Central memory CD4-positive, alpha-beta T cell (primary cell): ENCODE measurements at places on chromosomes 1 and 21.

DNA sequence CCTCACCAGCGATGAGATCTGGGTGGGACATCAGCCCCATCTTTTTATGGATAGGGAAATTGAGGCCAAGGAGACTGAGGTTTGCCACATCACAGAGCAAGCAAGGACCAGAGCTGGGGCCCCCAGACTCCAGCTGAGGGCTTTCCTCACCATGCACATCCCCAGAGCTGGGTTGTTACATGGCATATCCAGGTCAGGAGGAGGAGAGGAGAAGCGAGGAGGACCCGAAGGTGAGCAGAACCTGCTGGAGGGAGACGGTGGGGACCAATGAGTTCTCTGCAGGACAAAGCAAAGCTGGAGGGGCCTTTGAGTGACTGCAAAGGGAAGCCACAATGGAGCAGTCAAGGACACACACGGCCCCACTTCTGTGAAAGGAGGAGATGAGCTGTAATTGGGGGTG is 255.5 kb upstream of the CSF3R start:
- no peak for DNase-seq

GRCh38 chr1:91374086-91374485 is 30.6 kb downstream of the HFM1 start:
- DNase-seq, result no peak

- no peak for DNase-seq
Observed at GRCh38 chr21:36166705-36167104, 10.1 kb downstream of the DOP1B start.

- no peak for DNase-seq
Observed at GRCh38 chr1:198316546-198317100, 159.8 kb downstream of the NEK7 start.

- no peak for DNase-seq
Observed at GRCh38 chr1:27548858-27549719, 54.9 kb downstream of the AHDC1 start.

GRCh38 chr1:89904219-89904980 is 83.6 kb downstream of the LRRC8D start:
- no peak for DNase-seq

DNA sequence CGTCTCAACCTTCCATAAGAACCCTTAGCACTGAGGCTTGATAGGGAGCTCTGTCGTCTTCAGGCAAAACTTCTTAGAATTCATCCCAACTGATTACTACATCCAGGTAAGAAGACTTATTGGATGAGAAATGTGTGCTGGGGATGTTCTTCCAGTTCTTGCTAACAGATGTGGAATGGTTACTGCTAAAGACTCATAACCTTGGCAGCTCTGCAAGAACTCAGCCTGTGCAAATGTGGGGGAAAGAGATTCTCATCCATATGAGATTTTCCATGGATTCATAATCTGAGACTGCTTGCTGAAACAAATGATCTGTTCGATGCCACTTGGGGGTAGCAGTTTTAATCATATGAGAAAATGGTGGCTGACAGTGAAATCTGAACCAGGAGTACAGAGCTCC is 48.2 kb downstream of the NTPCR start:
- DNase-seq, result no peak

DNA sequence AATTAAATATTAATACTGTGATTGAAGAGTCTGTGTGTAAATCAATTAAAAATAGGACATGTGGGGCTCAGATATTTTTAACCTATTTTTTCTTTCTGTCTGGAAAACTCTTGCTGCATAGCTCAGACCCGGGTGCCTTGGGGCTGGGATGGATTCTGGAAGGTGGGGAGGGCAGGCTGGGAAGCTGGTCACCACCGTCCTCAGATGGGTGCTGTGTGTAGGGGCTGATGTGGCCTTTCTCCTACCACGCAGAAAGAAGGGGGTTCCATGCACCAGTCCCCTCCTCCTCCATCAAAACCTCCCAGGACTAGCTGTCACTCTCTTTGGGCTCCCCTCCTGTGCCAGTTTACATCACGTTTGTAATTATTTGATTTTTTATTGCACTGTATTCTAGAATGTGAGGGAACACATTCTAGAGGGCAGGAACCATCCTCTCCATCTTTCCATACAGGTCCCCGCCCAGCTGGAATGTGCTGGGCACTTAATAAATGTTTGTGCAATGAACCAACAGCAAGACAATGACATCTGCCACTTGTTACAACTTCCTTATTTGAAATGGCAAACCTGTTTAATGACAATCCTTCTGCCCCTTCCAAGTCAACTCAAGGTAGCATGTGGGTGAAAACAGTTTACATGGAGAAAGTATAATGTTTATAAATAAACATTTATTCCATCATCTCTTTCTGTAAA is 104.3 kb downstream of the EDEM3 start:
- DNase-seq, result no peak

DNA sequence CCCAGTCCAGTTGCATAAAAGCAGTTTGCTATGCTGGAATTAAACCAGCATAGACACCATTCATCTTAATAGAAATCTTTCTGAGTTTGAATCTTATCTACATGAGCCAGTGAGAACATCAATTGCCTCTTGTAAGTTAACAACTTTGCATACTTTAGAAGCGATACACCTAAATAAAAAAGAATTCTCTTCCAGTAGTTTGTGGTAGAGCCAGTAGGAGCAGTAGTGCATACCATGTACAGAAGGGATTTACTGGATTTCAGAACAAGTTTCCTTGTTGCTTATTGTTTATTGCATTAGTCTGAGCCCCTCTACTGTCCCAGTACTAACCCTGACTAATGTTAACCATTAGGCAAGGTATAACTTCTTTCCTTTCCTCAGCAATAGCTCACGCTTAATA is 313.1 kb downstream of the TGFB2 start:
- DNase-seq, result no peak

DNA sequence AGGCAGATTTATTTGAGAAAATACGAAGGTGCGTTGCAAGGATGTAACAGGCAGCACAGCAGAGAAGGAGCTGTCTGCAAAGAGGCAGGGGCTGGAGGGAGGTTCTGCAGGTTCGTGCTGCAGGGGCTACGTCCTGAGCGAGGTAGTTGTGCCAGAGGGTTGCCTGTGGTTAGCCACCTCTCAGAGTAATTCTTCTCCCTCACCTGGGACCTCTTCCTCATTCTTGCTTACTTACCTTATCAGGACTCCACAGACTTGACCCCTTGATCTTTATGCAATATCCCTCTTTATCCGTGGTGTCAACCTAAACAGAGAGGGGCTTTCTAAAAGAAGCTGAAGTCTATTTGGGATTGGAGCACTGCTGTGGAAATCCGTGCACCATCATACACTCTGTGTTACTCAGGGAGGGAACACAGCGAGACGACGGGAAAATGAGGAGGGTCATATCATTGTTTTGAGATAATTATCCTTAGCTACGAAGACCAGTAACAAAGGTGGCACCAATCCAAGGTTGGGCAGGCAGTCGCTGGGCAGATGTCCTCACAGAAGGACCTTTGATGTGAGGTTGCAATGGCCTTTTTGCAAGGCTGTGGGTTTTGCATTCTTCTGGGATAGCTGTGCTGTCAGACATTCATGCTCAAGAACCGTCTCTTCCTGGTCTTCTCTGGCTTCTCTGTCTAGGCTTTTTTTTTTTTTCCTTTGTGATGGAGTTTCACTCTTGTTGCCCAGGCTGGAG is 82.8 kb downstream of the WDR4 start:
- no peak for DNase-seq

- no peak for DNase-seq
Observed at GRCh38 chr1:168288311-168289052, 7.8 kb downstream of the TBX19 start.

GRCh38 chr1:17890815-17891191 is 135.7 kb downstream of the ACTL8 start:
- no peak for DNase-seq

GRCh38 chr1:224718470-224719053 is 102.4 kb downstream of the CNIH3 start:
- no peak for DNase-seq

DNA sequence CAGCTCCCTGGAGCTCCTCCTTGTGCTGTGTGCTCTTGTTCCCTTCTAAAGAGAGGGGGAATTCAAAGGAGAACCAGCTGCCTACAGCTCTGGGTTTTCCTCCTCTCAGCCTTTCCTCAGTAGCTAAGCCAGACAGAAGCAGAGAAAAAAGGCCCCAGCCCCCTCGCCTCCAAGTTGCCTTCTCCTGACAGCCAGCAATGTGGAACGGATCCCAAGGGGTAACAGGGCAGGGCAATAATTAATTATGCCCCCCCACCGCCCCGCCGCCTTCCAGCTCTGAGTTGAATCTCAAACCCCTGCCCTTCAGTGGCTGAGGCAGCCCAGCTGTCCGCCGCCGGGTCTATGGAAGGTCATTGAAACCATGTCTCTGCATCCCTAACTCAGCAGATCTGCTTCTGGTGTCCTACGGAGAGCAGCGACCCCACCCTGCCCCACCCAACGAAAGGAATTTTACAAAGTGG is 69.0 kb upstream of the GOLT1A start:
- no peak for DNase-seq

- DNase-seq, result no peak
Observed at GRCh38 chr21:15763359-15763758, 33.6 kb downstream of the USP25 start.

GRCh38 chr1:233482388-233482787 is 131.5 kb upstream of the KCNK1 start:
- DNase-seq, result no peak

DNA sequence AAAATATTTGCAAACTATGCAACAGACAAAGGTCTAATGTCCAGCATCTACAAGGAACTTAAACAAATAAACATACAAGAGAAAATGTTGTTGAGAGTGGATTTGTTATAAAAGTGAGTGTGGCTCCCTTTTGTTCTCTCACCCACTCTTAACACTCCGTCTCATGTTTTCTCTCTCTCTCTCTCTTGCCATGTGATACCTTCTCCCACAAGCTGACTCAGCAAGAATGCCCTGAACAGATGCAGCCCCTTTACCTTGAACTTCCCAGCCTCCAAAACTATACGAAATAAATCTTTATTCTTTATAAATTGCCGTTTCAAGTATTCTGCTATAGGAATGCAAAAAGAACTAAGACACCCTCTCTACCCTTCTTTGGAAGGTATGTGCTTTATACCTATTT is 234.1 kb downstream of the ADGRL2 start:
- DNase-seq, result no peak

DNA sequence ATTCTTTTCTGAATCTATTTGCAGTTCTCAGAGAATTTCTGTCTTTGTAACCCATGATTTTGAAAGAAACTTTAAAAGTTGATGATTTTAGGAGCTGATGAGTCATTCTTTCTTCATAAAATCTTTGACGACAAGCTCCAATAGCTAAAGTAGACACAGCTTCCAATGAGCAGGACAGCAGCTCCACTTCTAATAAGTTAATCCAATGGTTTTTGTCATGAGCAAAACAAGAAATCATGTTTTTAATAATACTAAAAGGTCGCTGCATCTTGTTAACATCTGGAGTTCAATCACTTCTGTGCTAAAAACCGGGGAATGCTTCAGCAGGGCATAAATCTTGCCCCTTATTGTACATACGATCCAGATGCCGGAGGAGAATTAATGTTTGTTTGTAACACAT is 48.9 kb upstream of the GORAB start:
- no peak for DNase-seq

- no peak for DNase-seq
Observed at GRCh38 chr1:115251856-115252255, 86.2 kb downstream of the NGF start.

- no peak for DNase-seq
Observed at GRCh38 chr1:37998913-37999429, 6.3 kb downstream of the FHL3 start.

DNA sequence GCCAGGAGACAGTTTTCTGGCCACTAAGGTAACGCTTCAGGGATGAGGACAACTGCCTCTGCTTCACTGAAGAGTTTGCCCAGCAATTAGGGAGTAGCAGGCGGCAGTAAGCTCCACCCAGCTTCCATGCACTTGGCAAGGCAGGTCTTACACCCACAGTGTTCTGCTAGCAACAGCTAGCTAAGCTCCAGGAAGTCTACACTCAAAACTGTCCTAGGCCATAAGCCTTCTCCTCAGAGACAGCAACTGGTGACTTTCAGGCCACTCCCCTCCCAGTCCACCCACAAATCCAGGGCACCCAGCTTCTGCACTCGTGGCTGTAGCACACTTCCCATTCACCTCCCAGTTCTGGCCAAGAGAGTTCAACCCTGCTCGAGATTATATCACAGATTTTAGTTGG is 47.3 kb downstream of the KMO start:
- no peak for DNase-seq

DNA sequence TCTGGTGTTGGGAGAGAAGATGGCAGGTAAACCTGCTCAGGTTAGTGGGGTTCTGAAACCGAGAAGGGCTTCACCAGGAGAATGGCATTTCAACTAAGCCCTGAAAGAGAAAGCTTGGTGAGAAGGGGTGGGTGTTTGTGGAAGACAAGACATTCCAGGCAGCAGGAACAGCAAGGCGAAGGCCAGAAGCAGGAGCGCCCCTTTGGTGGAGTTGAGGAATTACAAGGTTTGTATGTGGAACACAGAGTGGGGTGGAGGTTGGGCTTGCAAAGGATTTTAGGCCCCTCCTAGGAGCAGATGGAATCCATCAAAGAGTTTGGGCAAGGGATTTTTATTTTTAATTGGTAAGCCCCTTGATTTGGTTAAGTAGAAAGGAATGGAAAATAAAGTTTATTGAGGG is 24.8 kb upstream of the ELOA start:
- no peak for DNase-seq

GRCh38 chr1:186139701-186140100 is 235.4 kb downstream of the TPR start:
- no peak for DNase-seq

GRCh38 chr1:41894808-41895483 is 23.8 kb downstream of the HIVEP3 start:
- no peak for DNase-seq

DNA sequence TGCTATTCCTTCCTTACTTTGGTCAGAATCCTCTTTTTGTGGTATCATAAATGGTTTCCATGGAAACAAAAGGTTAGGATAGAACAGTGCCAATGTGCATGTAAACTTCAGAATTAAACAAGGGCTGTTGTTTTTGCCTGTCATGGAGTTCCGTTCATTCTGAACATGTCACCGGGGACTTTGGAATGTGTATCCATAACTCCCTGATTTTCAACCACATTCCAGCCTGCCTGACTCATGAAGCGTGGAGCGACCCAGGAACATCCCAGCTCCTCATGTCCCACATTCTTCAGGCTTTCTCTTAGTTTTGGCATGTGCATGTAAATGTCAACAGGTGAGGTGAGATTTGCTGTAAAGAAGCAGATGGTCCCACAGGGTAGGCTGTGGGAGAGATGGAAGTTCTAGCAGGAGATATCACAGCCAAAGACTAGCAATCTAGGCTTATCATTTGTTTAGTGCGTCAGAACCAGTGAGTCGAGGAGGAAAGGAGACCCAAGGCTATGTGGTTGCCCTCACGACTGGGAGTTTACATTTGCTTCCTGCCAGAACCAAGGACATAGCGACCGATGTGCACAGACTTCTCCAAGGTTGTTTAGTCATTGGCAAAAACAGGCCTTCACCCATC is 23.0 kb upstream of the DNAJC11 start:
- no peak for DNase-seq

GRCh38 chr21:17793246-17794123 is 25.7 kb downstream of the C21orf91 start:
- peak; percentile 55 for DNase-seq

- no peak for DNase-seq
Observed at GRCh38 chr1:234988155-234988517, 140.5 kb downstream of the TOMM20 start.

GRCh38 chr1:92877081-92877711 is 45.4 kb downstream of the RPL5 start:
- DNase-seq, result no peak

- DNase-seq, result no peak
Observed at GRCh38 chr1:81142099-81142826, 658.5 kb upstream of the ADGRL2 start.
